ENCODE measurements at places on chromosomes 12 and 14.

- DNase-seq, result no peak
Measured at GRCh38 chr12:69689638-69690037, 9.5 kb downstream of the BEST3 start.

- DNase-seq, result no peak
Measured at GRCh38 chr14:52380294-52380693, 66.2 kb downstream of the PTGER2 start.

- DNase-seq, result no peak
Measured at GRCh38 chr14:72754949-72755348, 139.0 kb downstream of the DPF3 start.

GRCh38 chr12:94762259-94762942 is 112.0 kb upstream of the TMCC3 start:
- no peak for DNase-seq

DNA sequence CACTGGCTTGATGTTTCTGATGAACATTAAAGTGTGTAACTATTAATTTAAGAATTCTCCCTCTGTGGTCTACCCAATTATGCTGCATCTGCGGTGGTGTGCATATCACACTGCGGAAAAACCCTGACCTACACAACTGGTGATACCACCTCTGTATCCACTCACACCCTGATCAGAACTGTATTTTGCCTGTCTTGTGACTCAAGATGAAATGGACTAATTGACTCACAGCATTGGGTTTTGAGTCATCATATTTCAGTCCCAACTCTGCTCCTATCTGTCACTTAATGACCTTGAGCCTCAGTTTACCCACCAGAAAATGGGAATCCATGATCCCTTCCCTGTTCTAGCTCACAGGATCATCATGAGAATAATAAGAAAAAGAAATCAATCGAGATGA is 65.6 kb downstream of the NUAK1 start:
- DNase-seq, result no peak

DNA sequence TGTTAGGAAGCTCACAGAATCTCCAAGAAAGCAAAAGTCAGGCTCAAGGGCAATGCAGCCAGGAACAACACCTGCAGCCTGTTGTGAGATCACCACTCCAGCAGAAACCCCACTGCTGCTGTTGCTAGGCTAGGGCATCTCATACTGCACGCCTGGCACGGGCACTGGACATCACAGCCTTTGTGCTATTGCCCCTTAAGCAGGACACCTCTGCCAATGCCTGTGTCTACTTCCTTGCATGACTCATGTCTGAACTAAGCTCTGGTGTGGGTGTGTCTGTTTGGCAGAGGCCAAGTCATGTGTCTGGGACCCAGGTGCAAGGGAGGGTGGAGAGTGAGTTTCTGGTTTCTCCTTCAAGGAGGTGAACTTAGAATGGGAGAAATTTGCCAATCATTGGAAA is 10.0 kb upstream of the DDX47 start:
- DNase-seq, result no peak

DNA sequence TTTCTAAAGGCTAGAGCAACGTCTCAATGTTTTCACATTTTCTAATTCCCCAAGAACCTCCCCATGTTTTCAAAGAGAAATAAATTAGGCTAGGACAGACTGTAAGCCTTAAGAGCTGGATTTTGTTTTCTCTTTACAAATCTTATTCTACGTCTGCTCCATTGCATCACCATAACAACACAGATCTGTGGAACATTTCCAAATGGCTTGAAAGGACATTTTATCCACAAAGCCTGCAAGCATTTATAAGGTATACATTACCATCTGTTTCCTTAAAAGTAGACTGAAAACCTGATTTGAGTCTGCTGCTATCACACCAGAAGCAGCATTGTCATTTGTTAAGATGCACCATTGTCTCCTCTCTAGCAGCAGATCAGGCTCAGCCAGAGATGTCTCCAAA is 115.3 kb upstream of the PLEKHA5 start:
- no peak for DNase-seq

GRCh38 chr14:35632676-35633075 is 98.7 kb downstream of the INSM2 start:
- no peak for DNase-seq

GRCh38 chr12:38480594-38480993 is 164.0 kb downstream of the ALG10B start:
- no peak for DNase-seq

DNA sequence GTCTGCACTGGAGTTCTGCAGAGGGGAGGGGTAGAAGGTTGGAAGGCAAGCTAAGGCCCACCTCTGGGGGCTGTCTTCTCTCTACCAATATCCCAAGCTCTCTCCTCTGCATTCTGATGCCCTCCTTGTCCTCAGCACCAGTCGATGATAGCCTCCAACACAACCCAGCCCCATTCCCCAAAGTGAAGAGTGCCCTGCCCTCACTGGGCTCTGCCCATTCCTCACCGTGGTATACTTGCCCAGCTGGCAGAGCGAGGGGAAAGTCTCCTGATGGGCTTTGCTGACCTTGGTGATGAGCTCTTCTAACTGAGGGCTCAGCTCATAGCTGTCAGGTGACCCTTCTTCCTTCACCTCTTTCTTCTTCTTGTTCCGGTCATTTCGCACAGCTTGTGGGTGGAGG is 7.2 kb upstream of the ITGB7 start:
- no peak for DNase-seq

All from activated T-cell treated with anti-CD3 and anti-CD28 coated beads for 48 hours (primary cell).